ENCODE measurements at places on chromosomes 11 and 22.

- no peak for DNase-seq
Observed at GRCh38 chr22:49080631-49081030, 747.0 kb downstream of the BRD1 start.

GRCh38 chr11:15473954-15474837 lies 359.5 kb downstream of the INSC start:
- DNase-seq: no peak

- no peak for DNase-seq
Observed at GRCh38 chr11:42251984-42252383, 792.5 kb upstream of the LRRC4C start.

GRCh38 chr11:69972351-69972802 lies 105.7 kb upstream of the ANO1 start:
- DNase-seq: no peak

GRCh38 chr11:73252577-73253191 lies 19.5 kb upstream of the P2RY6 start:
- no peak for DNase-seq

- peak; percentile 33 for DNase-seq
Observed at GRCh38 chr22:50027639-50028537, 15.3 kb upstream of the IL17REL start.

- DNase-seq: no peak
Observed at GRCh38 chr11:12453243-12453642, 75.9 kb downstream of the PARVA start.

GRCh38 chr11:128902515-128903066 lies 11.4 kb downstream of the KCNJ5 start:
- no peak for DNase-seq

GRCh38 chr11:63557570-63557969 lies 5.6 kb downstream of the PLAAT2 start:
- no peak for DNase-seq

DNA sequence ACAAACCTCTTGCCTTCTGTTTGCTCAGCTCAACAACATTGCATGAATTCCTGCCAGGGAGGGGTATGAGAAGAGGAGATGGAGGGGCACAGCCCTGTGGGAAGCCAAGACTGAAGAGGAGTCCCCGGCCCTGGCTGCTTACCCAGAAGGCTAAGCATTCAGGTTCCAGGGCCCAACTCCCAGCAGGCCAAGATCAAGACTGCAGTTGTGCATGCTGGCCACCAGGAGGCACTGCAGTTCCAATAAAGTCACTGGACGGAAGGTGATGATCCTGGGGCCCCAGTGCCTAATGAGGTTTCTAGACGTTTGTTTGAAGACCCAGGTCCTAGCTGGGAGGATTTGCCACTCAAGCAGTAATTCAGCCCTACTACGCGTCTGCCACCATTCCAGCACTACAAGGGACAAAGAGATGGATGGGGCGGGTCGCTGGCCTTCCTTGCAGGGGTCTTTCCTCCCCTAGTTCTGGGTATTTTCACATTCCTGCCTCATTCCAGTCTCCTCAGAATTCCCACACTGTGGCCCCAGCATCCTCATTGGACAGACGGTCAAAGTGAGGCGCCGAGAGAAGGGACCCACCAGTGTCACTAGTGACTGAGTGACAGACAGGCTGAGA lies 23.6 kb downstream of the ALX4 start:
- no peak for DNase-seq

DNA sequence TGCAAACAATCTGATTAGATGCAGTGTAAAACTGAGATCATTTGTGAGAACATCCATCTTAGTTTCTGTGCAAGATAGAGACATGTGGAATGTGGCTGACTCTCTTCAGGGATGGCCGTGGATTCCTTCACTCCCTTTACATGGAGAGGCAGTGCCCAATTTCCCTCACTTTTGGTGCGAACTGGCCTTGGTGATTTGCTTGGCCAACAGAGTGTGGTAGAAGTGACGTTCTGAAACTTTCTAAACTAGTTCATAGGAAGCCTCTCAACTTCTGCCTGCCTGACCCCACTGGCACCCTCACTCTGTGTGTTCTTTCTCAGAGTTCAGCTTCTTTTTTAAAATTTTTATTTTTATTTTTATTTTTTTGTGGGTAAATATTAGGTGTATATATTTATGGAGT lies 9.9 kb upstream of the SYT13 start:
- no peak for DNase-seq

DNA sequence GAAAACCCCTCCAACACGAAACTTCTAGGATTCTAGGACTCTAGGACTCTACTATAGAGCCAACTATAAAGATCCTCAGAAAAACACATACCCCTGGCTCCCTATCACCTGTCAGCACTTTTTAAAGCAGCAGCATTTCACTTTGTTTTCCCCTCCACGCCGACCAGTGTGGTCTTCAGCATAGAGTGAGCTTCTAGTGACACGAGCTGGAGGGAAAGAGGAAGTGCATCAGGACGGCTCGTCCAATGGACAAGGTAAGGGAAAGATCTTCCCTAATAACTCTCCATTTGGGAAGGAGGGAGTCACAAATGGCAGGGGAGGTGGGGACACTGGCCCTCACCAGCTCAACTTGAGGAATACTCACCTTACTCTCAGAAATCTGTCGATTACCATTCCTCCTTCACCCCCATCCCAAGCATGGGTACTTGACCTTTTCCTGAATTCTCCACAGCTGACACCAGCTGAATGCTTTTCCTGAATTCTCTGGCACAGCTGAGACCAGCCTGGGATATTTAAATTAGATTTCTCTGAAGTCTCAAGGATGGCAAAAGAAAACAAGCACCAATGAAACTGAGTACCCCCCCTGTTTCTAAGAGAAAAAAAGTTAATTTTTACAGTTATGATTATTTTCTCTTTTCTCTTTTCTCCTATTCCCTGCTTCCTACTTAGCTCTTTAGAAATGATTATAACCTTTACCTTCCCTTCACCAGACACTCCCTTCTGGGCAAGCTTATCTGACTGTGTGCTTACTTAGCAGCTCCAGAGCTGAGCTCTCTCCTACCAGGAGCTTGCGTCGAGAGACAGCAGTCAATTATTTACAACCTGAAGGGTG lies 33.3 kb upstream of the NNMT start:
- no peak for DNase-seq

GRCh38 chr11:125202977-125203376 lies 38.4 kb downstream of the PKNOX2 start:
- no peak for DNase-seq

GRCh38 chr22:49604732-49605302 lies 222.9 kb downstream of the BRD1 start:
- DNase-seq: no peak

DNA sequence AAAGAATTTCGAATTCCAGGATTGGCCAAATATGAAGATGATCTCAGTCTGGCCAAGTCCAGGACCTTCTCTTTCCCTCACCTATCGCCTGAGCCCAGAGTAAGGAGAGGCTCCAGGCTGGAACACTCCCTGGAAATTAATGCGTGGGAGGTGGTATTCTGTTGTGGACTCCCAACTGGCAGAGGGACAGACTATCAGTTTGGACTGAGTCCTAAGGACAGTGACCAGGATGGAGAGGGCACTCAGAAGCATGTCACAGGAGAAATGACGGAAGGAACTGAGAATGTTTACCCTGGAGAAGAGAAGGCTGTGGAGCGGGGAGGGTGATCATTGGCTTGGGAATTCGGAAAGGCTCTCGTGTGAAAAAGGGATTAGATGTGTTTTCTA lies 84.4 kb downstream of the RPL27A start:
- DNase-seq: no peak

DNA sequence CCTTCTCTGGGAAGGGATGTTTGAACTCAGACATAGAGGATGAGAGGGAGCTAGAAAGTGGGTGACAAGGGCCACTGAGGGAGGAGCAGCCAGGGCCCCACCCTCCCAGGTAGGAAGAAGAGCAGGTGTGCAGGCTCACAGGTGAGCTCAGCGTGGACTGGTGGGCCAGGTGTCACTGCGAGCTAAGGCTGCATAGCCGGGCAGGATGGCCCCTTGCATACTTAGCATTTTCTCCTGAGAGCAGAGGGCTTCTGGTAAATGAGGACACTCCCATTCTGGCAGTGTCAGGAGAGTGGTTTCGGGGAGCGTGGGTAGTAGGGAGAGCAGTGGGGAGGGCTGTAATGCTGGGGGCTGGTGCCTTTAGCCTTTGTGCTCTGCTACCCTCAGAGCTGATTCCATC lies 843.4 kb downstream of the TBC1D22A start:
- no peak for DNase-seq

GRCh38 chr11:95599959-95600586 lies 189.5 kb downstream of the FAM76B start:
- peak; percentile 15 for DNase-seq

DNA sequence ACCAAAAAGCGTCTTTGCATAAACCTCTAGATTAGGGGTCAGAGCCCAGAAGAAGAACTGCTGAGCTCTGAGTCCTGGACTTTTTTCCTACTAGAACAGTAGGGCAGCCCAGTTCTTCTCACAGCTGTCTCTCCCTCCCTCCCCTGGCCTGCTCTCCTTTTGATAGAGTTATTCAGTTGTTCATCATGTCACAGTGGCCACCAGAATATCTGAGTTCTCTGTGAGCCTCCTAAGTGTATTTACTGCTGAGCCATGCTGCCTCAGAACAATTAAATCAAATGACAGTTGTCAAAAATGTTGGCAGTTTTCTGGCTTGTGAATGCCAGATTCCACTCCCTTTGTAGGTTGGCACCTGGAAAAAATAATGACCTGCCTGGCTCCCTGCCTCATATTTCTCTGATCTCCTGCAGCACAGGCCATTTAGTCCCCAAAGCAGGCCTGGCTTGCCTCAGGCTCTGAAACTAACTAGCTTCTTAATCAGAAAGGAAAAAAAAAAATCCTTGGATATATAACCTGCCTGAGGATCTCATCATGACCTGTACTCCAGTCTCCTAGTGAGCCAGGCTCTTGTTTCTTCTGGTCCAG lies 377.4 kb upstream of the LARGE1 start:
- no peak for DNase-seq

GRCh38 chr11:8831861-8832260 lies 79.1 kb upstream of the AKIP1 start:
- DNase-seq: no peak

DNA sequence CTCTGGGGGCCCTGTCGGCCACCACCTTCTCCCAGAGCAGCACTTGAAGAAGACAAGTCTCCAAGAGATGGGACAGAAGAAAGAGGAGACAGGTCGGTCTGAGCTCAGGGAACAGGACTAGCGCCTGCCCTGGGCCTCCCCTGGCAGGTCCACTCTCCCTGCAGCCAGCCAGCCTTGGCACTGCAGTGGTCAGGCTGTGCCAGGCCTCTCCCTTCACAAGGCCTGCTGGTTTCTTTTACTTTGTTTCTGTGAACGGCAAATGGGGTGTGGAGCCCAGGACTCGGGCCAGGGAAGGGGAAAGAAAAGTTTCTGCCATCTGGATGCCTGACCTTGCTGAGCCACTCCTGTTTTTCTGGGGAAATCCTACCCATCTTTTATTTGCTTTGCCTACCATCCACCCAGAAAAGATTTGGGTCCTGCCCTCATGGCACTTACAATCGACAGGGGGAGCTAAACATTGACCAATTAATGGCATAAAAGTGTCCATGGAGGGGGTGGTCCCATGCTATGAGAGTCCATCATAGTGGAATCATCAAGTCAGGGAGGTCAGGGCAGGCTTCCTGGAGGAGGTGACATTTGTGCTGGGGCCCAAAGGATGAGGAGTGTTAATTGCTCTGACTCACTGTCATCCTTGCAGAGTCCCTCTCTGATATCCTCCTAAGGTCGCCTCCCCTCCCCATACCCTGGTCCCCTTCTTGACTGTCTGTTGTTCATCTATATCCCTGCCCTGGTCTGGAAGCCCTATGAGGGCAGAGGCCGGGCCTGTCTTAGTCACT lies 65.2 kb downstream of the NFAM1 start:
- no peak for DNase-seq

DNA sequence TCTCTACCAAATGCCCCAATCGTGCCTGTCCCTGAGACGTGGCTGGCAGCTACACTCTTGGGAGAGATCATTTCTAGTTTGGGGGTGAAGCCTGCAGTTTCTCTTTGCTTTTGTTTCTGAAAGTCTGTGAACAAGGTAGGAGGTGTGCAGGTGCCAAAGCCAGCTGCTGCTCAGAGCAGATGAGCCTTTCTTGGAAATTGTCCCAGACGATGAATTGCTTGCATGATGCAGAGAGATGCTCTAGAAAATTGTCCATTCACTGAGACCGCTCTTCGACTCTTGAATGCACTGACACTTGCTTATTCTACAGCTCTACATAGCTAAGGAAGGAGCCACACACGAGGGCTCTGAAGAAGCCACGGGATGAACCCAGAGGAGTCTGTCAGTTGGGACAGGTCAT lies 225.6 kb upstream of the E2F8 start:
- DNase-seq: no peak

DNA sequence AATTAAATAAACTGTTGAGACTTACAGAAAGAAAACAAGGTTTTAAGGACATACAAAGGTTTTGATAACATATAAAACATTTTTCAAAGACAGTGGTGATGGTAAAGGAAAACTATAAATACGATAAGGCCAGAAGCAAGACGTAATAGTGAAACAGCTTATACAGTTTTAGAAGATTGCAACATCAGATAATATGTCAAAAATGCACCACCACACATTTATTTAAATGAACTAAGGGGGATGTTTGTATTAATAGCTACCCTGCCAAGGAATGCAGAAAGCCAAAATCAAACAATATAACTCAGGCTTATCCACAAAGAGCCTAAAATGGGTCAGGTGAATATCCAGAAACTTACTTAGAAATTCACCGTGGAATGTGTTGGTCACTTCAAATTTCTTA lies 981.6 kb upstream of the FAT3 start:
- DNase-seq: no peak

- DNase-seq: no peak
Observed at GRCh38 chr22:43337385-43337784, 5.8 kb downstream of the SCUBE1 start.

DNA sequence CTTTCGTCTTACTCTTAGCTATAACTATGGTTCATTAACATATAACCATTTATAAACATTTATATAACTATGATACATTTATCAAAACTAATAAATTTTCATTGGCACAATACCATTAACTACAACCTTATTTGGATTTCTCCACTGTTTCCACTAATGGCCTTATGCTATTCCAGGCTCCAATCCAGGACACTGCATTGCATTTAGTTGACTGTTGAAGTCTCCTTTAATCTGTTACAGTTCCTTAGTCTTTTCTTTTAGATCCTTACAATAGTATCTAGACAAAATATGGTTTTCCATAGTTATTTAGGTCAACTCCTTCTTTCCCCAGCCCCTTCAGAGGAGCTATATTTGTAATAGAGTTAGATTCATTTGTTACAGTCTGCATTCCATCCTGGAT lies 47.2 kb downstream of the CCDC34 start:
- DNase-seq: no peak

DNA sequence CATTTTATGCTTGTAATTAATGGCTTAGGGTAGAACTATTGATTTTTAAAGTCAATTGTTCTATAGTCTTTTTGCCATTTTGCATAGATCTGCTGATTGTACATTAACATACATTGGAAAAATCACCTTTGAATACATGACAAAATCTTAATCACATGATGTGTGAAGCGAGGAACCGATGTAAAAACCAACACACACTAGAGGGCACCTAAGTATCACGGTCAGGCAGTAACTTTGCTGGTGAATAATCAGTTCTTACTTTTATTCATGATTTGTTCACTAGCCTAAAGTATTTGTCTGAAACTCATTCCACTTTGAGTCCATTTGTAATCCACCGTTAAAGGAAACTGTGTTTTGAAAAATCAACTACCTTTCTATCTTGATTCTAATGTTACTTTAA lies 28.2 kb downstream of the JHY start:
- DNase-seq: no peak

GRCh38 chr11:72685560-72686480 lies 11.6 kb upstream of the PDE2A start:
- DNase-seq: peak; percentile 63

GRCh38 chr11:133606124-133606523 lies 73.8 kb upstream of the OPCML start:
- no peak for DNase-seq

GRCh38 chr11:121571506-121571905 lies 118.7 kb upstream of the SORL1-AS1 start:
- DNase-seq: no peak

Data from stimulated activated CD8-positive, alpha-beta memory T cell treated with anti-CD3 and anti-CD28 coated beads, Interleukin-15, amount 100 ng/mL, for 48 hours (primary cell).